ENCODE measurements at places on chromosomes 2 and 18.

DNA sequence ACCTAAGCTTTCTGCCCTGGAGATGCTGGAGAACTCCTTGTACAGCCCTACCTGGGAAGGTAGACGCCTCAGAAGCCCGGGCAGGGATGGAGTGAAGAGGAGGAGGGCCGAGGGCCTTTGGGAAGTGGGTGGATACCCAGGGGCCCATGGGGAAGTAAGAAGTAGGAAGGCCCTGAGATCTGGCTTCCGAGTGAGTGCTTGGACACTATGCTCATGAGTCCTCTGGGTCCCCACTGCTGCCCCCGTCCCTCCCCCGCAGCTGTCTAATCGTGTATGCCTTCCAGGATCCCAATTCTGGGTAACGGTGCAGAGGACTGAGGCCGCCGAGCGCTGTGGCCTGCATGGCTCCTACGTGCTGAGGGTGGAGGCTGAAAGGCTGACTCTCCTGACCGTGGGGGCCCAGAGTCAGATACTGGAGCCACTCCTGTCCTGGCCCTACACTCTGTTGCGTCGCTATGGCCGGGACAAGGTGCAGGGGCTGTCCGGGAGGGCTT is 1.1 kb downstream of the DOK1 start:
- peak; percentile 14 for DNase-seq

DNA sequence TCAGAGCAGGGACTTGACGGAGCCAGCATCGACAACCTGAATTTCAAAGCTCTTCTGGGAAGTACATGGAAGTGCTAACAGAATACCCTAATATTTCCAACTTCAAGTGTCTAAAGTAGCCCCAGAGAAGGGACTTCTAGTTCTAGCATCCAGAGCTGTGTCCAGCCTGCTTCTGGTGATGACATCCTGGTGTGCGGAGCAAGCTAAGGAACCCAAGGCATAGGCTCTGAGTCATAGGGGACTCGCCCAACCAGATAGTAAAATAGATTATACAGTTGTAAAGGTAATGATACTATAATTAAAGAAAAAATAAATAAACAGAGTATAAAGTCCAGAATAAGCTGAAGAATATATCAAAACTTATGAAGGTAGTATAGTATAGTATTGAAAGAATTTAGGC is 108.1 kb upstream of the SERPINE2 start:
- no peak for DNase-seq

- DNase-seq = no peak
Observed at GRCh38 chr2:223363085-223363484, 239.1 kb downstream of the SCG2 start.

DNA sequence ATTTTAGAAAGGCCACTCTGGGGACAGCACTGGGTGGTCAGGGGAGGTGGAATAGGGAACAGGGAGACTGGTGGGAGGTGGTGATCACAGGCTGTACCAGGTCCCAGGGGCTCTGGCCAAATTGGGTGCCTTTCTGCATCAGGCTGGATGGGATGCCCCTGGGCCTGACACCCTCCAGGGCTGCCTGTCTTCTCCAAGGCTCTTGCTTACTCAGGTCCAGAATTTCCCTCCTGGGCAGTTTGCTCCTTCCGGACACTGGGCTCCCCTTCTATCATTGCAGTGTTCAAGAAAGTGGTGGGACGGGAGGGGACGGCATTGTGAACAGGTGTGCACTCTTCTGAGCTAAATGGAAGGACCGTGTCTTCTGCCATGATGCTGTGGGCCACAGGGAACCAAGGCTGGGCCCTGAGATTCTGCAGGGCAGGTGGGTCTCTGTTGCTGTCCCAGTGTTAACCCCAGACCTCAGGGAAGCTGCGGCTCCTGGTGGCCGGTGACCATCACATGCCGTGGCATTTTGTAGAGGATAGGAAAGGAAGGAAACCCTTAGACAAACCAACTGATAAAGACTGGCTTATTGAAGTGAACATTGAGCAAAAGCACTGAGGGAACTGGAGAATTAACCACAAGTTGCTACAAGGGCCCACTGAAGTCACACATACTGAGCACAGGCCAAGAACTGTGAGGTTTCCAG is 93.7 kb upstream of the HS6ST1 start:
- no peak for DNase-seq

- DNase-seq = no peak
Observed at GRCh38 chr18:23194155-23194996, 59.1 kb downstream of the CABLES1 start.

- no peak for DNase-seq
Observed at GRCh38 chr2:19205983-19206533, 152.4 kb downstream of the OSR1 start.

GRCh38 chr18:34120294-34120693 is 104.4 kb downstream of the NOL4 start:
- no peak for DNase-seq

GRCh38 chr2:54523324-54523959 is 67.3 kb downstream of the SPTBN1 start:
- DNase-seq = no peak

GRCh38 chr2:172361360-172361759 is 66.0 kb upstream of the ITGA6 start:
- no peak for DNase-seq

- DNase-seq = peak; percentile 77
Observed at GRCh38 chr18:12121175-12122042, 27.8 kb downstream of the ANKRD62 start.

DNA sequence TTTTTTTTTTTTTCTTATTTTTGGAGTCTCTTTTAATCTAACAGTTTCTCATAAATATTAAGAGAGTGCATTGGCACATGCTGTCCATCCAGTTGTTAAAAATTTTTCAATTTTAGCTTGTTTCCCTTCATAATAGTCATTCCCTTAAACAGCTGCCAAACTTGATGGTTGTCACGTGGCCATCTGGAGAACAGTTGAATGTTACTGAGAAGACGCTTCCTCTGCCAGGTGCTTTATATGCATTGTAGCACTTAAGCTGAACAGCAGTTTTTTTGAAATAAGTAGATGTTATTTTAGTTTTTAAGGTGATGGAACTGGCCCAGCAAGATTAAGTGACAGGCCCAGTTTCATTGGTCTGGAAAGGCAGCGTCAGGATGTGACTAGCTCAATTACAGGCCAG is 3.3 kb downstream of the SMARCAL1 start:
- DNase-seq = no peak

- DNase-seq = peak; percentile 3
Observed at GRCh38 chr2:32496662-32497061, 131.2 kb upstream of the TTC27 start.

GRCh38 chr2:211159972-211160371 is 603.6 kb downstream of the CPS1 start:
- no peak for DNase-seq

- DNase-seq = no peak
Observed at GRCh38 chr2:203904022-203904421, 32.5 kb upstream of the ICOS start.

- DNase-seq = no peak
Observed at GRCh38 chr2:98127229-98127989, 40.4 kb downstream of the VWA3B start.

DNA sequence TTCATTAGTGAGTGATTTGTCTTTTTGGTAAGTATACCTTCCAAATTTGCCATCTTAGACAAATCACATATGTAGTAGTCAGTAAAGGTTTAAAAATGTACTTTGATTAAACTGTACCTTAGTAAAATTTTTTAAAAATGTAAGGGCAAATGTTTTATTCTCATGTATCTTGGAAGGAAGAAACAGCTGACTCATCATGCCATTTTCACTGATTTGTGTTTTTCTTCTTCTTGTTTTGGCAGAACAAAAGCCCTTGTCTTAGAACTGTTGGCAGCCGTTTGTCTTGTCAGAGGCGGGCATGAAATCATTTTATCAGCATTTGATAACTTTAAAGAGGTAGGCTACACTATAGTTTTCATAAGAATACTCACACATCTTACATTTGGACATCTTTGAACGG is 136.5 kb downstream of the PRPF40A start:
- no peak for DNase-seq

DNA sequence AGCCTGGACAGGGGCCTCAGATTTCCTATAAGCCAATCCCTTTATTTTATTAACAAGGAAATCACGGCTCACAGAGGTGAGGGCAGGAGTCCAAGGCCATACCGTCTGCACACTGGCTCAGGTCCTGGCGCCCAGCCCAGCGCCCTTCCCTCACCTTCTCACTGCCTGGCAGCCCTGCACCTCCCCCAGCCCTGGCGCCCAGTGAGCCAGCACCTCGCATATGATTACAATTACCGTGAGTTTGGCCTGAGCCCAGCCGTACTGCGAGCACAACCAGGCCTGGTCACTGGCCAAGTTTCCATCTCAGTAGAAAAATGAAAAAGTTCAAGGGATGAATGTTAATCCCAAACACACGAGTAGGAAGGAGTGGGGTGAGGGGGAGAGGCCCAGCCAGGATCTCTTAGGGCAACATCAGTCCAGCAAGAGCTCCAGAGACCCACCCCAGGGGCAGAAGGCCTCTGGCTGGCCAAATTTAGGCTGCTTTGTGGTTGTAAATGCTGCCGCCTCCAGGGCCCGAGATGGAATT is 68.4 kb downstream of the MCFD2 start:
- no peak for DNase-seq

DNA sequence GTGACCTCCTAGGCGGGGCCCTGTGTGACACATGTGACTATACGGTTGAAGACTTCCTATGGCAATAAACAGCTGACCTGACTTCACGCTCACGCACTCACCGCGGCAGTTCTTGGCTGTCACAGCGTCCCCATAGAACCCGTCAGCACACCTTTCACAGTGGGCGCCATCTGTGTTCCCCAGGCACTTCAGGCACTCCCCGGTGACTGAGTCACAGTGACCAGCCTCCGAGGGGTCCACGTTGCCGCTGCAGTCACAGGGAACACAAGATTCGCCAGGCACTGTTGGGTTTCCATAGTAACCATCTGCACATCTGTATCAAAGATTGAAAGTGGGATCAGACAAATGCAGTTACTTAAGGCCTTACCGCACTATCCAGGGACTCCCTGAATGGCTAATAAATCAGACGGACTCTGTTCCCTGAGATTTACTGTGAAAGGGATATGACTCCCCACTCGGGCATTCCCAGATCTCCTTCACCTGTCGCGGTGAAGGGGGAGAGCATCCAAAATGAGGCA is 94.5 kb downstream of the LAMA1 start:
- DNase-seq = no peak

GRCh38 chr2:46824611-46825010 is 91.0 kb downstream of the MCFD2 start:
- DNase-seq = no peak

GRCh38 chr2:230643576-230644291 is 68.9 kb upstream of the CAB39 start:
- no peak for DNase-seq

DNA sequence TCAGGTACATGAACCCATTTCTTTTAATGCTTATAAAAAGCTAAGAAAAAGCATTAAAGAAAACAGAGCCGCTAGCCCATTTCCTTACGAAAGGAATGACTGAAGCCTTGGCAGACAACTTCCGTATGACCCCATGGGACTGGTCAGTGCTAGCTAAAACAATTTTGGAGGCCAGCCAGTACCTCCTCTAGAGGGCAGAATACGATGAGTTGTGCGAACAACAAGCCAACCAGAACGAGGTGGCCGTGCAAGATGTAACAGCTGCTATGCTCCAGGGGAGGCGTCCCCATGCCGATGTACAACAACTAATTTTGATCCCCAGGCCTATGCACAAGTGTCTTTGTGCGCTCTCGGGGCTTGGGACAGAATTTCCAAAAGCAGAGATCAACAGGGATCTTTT is 16.7 kb downstream of the MAP3K2 start:
- no peak for DNase-seq

GRCh38 chr2:189579585-189580186 is 900 bp downstream of the SLC40A1 start:
- DNase-seq = no peak

DNA sequence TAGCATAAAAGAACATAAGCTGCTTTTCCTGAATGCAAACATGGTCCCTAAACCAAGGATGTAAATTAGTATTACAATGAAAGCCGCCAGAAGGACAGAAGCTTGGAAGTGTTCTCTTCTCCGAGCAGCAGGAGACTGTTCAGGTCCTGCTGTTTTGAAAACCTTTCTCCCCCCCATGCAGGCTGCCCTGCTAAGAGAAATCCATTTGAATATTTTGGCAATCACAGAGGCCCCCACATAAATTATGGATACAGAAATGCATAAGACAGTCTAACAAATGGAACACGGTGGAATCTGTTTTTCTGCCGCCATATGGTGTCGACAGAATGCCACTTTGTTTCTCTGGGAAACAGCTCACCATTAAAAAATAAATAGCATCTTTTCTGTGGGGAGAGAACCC is 600.4 kb upstream of the KLHL29 start:
- DNase-seq = no peak

DNA sequence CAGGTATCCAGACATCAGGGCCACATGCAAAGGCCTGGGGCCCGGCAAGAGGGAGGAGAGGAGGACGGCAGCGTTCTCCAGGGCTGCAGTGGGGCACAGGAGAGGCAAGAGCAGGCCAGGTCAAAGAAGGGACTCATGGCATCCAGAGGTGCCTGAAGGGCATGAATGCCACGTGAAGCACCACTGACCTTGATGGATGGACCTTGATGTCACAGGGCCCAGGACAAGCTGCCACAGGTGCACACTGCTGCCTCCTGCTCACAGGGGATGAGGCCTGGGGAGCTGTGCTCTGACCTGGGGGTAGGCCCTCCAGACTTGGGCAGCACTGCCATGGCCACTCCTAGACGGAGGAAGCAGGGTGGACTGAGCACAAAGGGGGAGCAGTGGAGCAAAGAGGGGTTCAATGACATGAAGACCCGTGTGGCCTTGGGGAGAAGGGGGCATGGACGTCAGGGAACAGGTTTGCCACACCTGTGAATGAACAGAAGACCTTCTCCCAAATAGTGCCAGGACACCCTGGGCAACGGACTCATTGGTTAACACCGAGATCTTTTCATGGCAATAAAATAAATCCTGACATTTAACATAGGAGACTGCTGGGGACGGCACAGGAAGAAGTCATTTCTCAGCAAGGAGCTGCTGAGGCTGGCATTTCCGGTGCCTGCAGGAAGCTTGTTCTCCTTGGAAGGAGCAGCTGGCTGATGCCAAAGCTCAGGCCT is 65.6 kb downstream of the EMX1 start:
- DNase-seq = no peak

- DNase-seq = no peak
Observed at GRCh38 chr2:73444202-73444601, 58.6 kb downstream of the ALMS1 start.
